ENCODE measurements at places on chromosomes 7 and 10.

- no peak for DNase-seq
Observed at GRCh38 chr10:111082102-111082975, 5.5 kb downstream of the ADRA2A start.

DNA sequence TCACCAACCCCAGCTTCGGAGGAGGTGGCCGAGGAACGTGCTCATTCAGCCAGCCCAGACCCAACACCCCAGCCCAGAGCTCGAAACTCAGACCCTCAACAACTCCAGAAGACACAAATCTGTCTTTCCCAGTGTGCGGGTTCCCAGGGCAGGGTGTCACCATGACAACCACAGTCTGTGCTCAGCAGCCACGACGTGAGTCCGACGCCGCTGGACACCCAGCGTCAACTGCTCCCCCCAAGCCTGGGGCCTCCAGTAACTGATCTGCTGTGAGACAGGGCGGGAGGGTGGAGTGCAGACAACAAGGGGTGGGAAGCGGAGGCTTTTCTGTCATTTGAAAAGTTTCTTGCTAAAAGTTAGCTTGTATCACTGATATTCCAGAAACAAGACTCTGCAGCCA lies 167.2 kb downstream of the MAD1L1 start:
- no peak for DNase-seq

DNA sequence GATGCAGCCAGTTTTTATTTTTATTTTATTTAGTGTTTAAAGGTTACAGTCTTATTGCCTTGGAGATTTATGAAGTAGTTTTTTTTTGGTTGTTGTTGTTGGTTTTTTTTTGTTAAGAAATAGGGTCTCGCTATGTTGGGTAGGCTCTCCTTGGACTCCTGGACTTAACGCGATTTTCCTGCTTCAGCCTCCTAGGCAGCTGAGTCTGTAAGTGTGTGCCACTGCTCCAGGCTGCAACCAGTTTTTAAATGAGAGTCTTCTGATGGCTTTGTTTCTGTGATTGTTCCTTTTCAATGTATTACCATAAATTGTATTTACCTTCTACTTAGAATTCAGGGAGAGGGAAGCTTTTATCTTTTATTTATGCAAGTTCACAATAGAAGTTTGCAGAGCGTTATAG lies 62.8 kb downstream of the BICC1 start:
- DNase-seq = no peak

- peak; percentile 67 for DNase-seq
Observed at GRCh38 chr7:24978843-24979469, 1.0 kb downstream of the OSBPL3 start.

GRCh38 chr10:126770809-126771208 lies 100.3 kb upstream of the C10orf90 start:
- no peak for DNase-seq

GRCh38 chr10:118412932-118413331 lies 70.8 kb upstream of the FAM204A start:
- DNase-seq = no peak

DNA sequence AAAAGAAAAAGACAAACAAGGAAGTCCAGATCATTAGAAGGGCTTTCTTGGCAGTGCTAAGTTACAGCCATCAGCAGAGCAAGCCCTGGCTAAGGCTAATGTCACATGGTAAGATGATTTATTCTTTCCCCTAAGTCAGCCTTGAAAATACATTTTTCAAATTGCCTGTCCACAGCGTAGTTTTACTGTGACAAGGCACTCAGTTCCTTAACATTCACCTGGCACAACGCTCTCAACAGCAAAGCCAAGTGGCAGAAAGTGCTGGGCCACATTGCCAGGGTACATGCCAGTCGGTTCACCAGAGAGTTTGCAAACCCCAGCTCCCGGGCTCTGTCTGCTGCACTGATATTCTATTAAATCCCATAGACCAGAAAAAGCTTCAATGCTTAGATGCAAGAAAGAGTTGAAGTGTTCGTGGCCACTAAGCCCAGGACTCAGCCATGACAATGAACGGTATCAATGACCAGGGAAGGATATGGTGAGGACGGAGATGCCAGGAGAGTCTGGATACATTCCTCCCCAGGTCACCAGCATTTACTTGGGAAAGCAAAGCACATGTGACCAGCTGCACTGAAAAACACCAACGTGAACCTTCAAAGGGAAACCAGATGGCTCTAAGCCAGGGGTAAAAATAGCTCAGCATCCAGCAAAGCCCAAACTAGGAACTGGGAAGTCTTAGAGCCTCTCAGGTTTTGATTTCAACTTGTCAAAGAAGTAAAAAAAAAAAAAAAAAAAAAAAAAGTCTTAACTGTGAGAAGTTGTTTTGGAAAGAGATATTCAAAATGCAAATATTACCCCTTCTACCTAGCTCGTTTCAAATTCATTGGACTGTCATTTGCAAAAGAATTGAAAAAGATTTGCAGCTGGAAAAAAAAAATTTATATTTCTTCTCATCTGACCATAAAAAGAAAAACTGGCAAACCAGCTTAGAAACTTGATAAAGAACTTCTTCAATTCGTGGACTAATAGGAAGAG lies 23.9 kb upstream of the MPP7 start:
- peak; percentile 51 for DNase-seq

- DNase-seq = peak; percentile 63
Observed at GRCh38 chr10:18044976-18045720, 93.4 kb downstream of the SLC39A12 start.

DNA sequence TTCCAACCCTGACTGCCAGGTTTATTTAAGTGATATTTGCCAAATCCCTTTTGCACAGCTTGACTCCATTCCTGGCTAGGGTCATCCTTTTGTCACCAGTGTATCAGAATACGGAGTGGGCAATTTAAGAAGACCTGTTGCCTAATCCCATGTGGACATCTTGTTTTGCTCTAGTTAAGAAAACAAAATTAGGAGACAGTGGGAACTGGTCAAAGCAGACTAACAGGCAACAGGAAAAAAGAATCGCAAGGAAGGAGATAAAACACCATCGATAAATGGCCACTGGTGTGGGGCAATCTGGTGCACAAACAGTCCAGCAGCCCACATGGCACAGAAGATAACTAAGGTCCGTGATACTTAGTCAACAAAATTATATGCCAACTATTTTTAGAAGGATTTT lies 21.4 kb downstream of the KDM7A start:
- no peak for DNase-seq

DNA sequence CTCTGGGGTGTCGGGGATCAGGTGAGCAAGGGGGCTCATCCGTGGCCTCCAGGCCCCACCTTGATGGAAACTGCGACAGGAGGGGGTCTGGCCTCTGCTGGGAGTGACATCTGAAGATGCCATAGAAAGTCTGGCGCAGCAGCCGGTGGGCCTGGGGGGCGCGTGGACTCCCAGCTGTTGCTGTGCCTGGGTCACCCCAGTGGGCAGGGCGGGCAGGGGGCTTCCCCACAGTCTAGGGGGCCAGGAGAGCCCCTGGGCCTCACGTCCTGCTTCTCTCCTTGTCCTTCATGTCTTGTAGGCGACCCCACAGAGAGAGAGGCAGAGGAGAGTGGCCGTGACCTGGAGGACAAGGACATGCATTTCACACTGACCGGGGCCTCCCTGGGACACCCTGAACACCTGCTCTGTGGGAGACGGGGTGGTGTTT lies 450.5 kb downstream of the DNAJB6 start:
- DNase-seq = no peak

DNA sequence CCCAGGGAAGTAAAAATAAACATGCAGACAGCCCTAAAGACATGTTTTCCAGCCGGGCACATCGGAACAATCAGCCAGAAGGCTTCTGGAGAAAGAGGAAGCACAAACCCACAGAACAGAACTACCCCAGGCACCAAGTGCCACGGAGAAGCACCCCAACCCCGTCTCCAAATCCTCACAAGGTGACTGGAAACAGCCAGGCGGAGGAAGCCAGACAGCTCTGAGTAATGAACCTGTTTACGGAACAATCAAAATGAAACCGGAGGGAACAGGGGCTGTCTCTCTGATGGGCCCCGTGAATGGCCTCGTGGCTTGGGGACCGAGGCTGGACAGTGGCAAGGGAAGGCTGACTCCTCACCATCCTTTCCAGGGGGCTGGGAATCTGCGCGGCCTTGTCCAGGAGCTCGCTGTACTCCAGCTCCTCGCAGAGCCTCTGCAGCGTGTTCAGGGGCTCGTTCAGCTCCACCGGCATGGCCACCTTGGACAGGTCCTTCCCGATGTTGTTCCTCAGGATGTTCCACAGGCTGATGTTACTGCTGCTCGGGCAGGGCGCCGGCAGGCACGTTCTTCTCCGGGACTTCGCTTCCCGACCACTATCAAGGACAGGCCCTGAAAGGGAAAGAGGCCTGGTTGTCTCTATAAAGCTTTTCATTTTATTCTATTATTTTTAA lies 77.0 kb upstream of the GSDME start:
- no peak for DNase-seq

GRCh38 chr7:106386958-106387357 lies 102.2 kb upstream of the NAMPT start:
- DNase-seq = no peak

DNA sequence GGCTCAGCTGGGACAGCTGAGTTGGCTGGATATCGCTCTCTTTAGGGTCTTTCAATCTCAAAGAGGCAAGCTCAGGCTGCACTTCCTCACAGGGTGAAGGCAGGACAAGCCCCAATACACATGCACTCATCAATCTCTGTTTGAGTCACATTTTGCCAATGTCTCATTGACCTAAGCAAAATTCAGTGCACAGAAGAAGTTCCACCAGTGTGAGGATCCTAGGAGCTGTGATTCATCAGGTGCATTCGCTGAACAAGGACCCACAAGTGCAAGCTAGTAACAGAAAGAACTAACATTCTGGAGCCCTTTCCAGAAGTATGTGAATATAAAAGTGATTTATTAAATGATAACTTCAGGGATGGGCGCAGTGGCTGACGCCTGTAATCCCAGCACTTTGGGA lies 477.2 kb downstream of the GPAM start:
- DNase-seq = peak; percentile 53

DNA sequence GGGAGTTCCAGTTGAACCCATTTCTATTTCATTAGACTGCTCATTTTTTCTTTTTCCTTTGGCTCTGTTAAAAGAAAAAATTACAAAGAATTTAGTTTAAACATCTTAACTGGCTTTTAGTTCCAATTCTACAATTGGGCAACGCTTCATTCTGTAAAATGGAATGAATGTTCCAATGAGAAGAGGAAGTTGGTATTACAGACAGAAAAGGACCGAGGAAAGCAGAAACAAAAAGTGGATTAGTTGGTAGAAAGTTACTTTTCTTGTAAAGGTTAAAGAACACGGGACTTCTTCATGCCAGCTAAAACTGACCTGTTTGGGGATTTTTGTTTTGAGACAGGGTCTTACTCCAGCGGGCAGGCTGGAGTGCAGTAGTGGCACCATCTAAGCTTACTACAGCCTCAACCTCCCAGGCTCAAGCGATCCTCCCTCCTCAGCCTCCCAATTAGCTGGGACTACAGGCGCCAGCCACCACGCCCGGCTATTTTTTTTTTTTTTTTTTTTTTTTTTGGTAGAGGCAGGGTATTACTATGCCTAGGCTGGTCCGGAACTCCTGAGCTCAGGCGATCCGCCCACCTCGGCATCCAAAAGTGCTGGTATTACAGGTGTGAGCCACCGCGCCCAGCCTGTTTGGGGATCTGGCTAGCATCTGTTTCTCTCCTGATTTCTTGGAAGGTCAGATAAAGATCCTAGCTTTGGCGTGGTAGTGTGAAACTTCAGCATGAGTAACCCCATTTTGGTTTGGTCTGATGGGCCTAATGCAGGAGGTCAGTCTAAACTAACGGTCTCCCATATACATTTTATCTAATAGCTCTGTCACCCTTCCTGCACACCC lies 1.3 kb upstream of the VDAC2 start:
- DNase-seq = no peak

DNA sequence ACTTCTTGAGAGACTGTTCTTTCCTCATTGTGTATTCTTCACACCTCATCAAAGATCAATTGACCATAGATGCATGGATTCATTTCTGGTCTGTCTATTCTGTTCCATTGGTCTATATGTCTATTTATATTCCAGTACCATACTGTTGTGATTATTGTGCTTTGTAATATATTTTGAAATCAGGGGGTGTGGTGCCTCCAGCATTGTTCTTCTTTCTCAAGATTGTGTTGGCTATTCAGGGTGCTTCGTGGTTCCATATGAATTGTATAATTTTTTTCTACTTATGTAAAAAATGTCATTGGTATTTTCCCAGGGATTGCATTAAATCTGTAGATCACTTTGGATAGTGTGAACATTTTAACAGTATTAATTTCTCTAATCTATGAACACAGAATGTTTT lies 106.5 kb downstream of the EPC1 start:
- DNase-seq = no peak

- DNase-seq = no peak
Observed at GRCh38 chr7:118872568-118872967, 648.1 kb downstream of the ANKRD7 start.

- DNase-seq = no peak
Observed at GRCh38 chr10:32374605-32375004, 27.6 kb upstream of the EPC1 start.

- DNase-seq = peak; percentile 3
Observed at GRCh38 chr7:10412422-10413019, 561.2 kb upstream of the PHF14 start.

DNA sequence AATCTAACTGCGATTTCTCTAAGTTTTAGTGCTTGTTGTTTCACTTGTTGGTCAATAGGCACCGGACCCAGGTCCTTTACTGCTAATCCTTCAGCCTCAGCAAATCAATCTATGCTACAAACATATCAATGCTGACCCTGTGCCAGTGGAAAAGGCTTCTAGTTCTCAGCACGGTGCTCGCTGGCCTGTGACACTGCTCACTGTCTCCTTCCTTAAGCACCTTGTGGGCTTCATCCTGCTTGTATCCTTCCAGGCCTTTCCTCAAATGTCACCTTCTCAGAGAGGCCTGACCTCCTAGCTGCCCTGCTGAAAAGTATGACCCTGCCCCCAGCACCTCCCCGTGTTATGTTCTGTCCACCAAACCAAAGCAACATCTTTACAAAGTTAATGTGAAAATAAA lies 201.2 kb upstream of the FRMD4A start:
- no peak for DNase-seq

- no peak for DNase-seq
Observed at GRCh38 chr10:130215151-130215930, 79.2 kb downstream of the GLRX3 start.

DNA sequence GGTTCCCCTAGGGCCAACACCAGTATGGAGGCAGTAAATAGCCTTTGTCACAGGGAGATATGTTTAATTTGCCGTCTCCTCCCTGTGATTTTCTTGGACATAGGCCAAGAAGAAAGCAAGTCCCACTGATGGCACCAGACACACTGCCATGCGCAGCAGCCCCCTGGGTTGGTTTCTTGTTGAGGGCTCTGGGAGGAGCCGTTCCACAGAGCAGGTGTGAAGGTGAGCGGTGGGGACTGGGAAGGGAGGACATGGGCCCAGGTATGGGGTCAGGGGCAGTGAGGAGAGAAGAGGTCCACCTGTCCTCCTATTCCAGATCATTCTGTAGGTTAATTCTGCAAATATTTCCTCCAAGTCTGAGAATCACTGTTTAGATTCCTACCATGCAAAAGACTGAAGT lies 376.1 kb downstream of the PLXNA4 start:
- DNase-seq = no peak

GRCh38 chr10:51103554-51104217 lies 29.4 kb downstream of the PRKG1 start:
- DNase-seq = no peak

DNA sequence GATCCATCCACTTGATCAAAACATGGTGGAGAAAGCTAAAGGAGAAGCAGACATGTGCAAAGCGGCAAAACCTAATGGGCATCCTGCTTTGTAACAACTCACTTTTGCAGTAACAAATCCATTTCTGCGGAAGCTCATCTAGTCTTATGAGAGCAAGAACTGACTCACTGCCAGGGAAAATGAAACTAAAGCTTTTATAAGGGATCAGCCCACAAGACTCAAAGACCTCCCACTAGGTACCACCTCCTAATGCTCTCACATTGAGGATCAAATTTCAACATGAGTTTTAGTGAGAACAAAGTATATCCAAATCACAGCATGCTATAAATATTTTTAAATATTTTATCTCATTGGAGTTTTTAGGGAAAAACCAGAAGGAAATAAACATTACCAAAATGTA lies 120.1 kb upstream of the GNAI1 start:
- peak; percentile 61 for DNase-seq
